ENCODE measurements at places on chromosomes 3 and 15. TPM values are rescaled to one million over a fixed set of nuclear protein-coding genes. Genes with fewer than 3 reads are reported as not detected.

Gene CCRL2
- total RNA-seq: 0.53 TPM

Gene FBXO40
- total RNA-seq: 2.4 TPM

- H3K4me3 ChIP-seq: no peak overlapping the region
- no peaks in the 10 kb centered on the region for H3K27me3 ChIP-seq
- DNase-seq: peak; percentile 91
- no peak overlapping the region for H3K27ac ChIP-seq
- no peaks in the 10 kb centered on the region for H3K36me3 ChIP-seq
- H3K4me1 ChIP-seq: peaks cover 3% of the 10 kb centered on the region
These were observed 256.9 kb downstream of the EPHA3 start for GRCh38 chr3:89364314-89364713.

GRCh38 chr3:140953028-140953960, 11.7 kb downstream of the SLC25A36 start:
- no peak for DNase-seq
- no peak overlapping the region for H3K4me3 ChIP-seq
- no peak overlapping the region for H3K27ac ChIP-seq
- no peaks in the 10 kb centered on the region for H3K27me3 ChIP-seq
- H3K4me1 ChIP-seq: no peaks in the 10 kb centered on the region

DNA sequence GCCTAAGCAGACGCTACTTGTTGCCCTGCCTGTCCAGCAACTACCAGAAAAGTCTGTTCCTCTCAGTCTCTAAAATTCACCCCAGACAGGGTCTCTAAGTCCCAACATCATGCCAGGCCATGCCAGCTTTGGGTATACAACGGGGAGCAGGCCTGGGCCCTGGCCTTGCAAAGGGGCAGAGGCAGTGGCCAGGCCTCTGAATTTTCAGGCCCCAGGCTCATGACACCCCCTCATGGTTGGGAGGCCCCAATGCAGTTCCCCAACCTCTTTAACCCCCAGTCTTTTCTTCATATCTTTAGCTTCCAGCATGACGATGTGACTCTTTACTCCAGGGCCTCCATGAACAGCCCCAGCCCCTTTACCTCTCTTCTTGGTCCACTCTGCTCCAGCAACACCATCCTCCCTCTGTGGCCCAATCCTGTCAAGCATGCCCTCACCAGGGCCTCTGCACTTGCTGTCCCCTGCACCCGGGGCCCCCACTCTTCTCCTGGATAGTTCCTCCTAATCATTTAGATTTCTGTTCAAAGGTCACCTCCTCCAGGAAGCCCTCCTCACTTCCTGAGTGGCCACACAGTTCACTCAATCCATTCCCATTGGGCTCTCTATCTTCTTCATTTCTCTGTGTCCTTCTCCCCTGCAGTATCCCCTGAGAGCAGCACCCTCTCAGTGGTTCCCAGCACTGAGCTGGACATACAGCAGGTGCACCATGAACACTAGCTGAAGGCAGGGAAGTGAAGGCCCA, 4.8 kb downstream of the IQSEC1 start:
- DNase-seq: no peak
- H3K4me1 ChIP-seq: peaks cover 29% of the 10 kb centered on the region
- no peak overlapping the region for H3K4me3 ChIP-seq
- H3K36me3 ChIP-seq: no peaks in the 10 kb centered on the region
- peaks cover 19% of the 10 kb centered on the region for H3K27me3 ChIP-seq

DNA sequence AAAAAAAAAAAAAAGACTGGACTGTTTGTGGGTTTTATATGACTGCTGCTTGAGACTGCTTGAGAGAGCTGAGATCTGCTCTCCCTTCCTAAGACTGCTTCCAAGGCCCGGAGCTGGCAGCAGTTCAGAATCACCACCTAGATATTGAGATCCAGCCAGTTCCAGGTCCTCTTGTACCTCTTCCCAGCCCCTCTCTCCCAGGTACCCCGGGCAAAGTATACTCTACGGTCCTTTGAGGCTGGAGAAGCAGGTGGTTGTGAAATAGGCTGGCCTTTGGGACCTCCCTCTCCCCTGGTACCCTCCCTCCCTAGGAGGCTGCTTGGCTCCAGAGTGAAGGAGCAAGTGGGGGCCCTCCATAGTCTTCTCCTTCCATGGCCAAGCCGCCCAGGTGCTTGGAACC, 12.6 kb upstream of the BAHD1 start:
- no peaks in the 10 kb centered on the region for H3K36me3 ChIP-seq
- H3K4me1 ChIP-seq: peaks cover 18% of the 10 kb centered on the region
- no peak overlapping the region for H3K4me3 ChIP-seq
- DNase-seq: no peak
- H3K27ac ChIP-seq: no peak overlapping the region

GRCh38 chr3:37812499-37812896, 49.2 kb upstream of the CTDSPL start:
- DNase-seq: peak; percentile 78
- peaks cover 31% of the 10 kb centered on the region for H3K36me3 ChIP-seq
- H3K27ac ChIP-seq: no peak overlapping the region
- no peak overlapping the region for H3K4me3 ChIP-seq
- peaks cover 28% of the 10 kb centered on the region for H3K4me1 ChIP-seq

DNA sequence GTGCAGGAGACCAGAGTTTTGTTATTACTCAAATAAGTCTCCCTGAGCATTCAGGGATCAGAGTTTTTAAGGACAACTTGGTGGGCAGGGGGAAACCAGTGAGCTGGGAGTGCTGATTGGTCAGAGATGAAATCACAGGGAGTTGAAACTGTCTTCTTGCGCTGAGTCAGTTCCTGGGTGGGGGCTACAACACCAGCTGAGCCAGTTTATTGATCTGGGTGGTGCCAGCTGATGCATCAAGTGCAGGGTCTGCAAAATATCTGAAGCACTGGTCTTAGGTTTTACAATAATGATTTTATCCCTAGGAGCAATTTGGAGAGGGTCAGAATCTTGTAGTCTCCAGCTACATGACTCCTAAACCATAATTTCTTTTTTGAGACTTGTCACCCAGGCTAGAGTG, 13.8 kb upstream of the ZNF662 start:
- peaks cover 2% of the 10 kb centered on the region for H3K27me3 ChIP-seq
- no peak for DNase-seq
- no peak overlapping the region for H3K27ac ChIP-seq
- no peak overlapping the region for H3K4me3 ChIP-seq
- H3K36me3 ChIP-seq: no peaks in the 10 kb centered on the region
